ENCODE measurements at places on chromosomes 4 and X.
A peak's percentile ranks its signal among the peaks of the same experiment; 100 is the strongest.

DNA sequence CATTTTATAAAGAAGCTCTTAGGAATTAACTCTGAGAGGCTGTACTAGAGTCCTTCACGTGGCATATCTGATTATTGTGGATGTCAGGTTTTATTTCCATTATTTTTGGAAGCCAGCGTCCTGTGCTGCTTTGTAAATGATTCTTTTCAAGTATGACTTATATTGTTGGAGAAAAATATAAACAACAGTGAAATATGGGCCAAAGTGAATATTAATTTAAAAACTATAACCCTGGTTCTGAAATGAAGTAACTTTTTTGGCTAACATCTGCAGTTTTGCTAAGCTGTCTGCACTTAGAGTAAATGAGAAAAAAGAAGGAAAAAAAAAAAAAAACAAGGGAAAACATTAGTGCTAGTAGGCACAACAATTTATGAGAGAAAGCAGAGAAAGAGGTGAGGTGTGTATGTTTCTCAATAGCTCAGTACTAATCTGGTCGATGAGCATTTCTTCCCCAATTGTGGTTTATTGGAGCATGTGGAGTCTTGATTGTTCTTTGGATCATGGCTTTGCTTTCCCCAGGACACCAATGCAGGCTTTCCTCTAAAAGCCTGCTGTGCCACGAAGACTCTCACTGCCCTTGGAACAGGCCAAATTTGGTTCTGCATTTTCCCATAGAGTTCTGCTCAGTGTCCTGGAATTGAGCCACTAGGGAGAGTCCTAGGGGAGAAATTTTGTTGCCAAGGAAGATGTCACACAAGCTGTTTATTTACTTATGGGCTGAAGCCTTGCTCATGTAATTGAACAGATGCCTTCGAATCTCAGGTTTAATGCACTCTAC is 273.3 kb downstream of the DKK2 start:
- no peak for DNase-seq

GRCh38 chr4:15457406-15458201 is 12.1 kb upstream of the CC2D2A start:
- DNase-seq, result peak; percentile 69

- DNase-seq, result no peak
These were observed 47.4 kb downstream of the WWC2 start for GRCh38 chr4:183146478-183146877.

DNA sequence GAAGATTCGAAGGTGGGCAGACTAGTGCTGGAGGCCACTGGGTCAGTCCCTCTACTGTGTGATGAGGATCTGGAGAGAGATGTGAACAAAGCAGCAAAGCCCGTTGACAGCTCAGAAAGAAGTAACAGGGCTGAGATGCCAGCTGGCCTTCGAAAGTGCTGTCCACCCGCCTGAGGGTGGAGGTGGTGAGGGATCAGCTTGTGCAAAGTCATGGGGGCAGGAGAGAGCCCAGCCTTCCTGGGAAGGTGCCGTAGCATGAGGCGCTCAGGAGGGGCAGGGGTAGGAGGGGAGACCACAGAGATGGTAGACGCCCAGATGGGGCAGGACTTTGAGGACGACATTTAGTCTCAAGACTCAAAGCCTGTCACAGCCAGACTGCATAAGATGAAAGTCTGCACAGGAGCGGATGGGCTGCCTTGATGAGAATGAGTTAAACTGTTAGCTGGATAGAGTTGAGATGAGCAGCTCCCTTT is 19.7 kb downstream of the TBC1D14 start:
- DNase-seq, result no peak

GRCh38 chr4:46254788-46255187 is 130.9 kb upstream of the GABRG1 start:
- DNase-seq, result no peak

DNA sequence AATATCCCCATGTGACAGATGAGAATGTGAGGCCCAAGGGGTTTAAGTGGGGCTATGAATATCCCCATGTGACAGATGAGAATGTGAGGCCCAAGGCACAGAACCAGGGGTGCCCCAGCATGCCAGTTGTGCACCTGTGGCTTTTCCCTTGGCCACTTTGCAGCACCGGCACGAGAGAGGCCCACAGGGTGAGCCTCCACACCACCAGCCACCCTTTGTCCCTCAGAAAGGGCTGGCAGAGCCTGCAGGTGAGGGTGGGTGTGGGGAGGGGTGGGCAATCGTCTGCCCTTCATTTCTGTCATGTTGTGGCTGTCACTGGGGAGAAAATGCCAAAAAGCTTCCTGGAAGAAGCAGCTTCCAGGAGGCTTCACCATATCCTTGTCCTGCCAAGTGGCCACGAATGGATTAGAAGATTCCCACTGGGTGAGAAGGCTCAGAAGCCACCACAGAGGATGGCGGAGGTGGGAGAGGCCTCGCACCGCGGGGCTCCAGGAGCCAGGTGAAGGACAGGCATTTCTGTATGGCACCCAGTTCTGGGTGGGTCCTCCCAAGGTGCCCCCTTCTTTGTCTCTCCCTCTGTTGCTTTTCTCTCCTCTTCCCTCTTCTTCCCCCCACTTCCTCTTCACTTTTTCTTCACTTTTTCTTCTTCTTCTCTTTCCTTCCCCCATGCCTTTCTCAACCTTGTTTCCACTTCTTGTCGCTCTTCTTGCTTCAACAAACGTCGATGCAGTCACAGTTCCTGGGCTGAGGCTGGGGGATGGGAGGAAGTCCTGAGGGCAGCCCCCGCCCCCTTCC is 469 bp upstream of the GPR78 start:
- DNase-seq, result no peak

- no peak for DNase-seq
These were observed 738.3 kb upstream of the TENM3 start for GRCh38 chr4:181504924-181505323.

- no peak for DNase-seq
These were observed 1883.4 kb downstream of the STIM2 start for GRCh38 chr4:28744066-28744465.

DNA sequence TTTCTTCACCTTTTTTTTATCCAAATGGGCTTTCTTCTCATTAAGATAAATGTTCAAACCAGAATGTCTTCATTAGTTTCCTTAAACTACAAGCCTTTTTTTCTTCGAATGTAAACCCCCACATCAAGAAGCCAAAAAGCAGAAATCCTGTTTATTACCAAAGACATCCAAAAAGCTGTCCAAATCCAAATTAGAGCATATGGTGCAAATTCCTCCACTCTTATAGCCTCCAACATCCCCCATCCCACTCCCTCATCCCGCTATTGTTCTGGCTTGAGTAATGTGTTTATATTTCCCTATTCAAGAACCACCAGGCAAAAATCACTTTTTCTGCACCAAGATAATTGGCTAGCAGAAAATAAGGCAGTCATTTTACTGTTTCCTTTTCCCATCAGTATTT is 315.1 kb upstream of the ADGRL3 start:
- DNase-seq, result no peak

GRCh38 chr4:78684325-78685079 is 91.6 kb upstream of the BMP2K start:
- DNase-seq, result no peak

- no peak for DNase-seq
These were observed 23.7 kb downstream of the EMCN start for GRCh38 chr4:100494166-100494565.

DNA sequence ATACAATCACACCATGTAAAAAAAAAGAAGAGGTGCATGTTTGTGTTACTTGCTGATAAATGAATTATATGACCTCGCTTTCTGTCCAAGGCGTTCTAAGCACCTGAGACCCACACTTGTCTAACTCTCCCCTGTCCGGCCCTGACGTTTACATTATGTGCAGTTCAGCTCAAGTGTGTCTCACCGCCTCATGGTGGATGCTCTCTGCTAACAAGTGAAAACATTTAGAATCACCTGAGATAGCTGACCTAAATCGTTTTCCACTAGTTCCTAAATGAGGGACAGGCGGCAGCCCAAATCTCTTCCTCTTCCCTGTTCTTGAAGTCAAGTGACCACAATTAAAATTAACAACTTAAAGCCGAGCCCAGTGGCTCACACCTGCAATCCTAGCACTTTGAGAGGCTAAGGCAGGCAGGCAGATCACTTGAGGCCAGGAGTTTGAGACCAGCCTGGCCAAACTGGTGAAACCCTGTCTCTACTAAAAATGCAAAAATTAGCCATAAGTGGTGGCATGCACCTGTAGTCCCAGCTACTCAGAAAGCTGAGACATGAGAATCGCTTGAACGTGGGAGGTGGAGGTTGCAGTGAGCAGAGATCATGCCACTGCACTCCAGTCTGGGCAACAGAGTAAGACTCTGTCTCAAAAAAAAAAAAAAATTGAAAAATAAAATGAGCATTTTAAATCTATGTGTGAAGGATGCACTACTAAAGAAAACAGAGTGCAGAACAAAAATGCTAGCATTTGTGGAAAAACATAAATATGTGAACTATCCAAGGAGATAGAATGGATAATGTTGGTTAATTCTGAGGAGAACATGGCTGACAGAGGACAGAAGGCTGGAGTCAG is 3.9 kb upstream of the TIFA start:
- no peak for DNase-seq

GRCh38 chr4:100060765-100061416 is 110.8 kb upstream of the H2AZ1 start:
- DNase-seq, result no peak

DNA sequence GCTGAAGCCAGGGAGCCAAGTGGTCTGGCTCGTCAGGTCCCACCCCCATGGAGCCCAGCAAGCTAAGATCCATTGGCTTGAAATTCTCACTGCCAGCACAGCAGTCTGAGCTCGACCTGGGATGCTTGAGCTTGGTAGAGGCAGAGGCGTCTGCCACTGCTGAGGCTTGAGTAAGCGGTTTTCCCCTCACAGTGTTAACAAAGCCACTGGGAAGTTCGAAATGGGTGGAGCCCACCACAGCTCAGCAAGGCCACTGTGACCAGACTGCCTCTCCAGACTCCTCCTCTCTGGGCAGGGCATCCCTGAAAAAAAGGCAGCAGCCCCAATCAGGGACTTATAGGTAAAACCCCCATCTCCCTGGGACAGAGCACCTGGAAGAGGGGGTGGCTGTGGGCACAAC is 353.8 kb downstream of the NAP1L3 start:
- no peak for DNase-seq

GRCh38 chrX:70166601-70167590 is 10.4 kb upstream of the DGAT2L6 start:
- peak; percentile 36 for DNase-seq

GRCh38 chr4:26452565-26453531 is 37.4 kb downstream of the CCKAR start:
- DNase-seq, result no peak

DNA sequence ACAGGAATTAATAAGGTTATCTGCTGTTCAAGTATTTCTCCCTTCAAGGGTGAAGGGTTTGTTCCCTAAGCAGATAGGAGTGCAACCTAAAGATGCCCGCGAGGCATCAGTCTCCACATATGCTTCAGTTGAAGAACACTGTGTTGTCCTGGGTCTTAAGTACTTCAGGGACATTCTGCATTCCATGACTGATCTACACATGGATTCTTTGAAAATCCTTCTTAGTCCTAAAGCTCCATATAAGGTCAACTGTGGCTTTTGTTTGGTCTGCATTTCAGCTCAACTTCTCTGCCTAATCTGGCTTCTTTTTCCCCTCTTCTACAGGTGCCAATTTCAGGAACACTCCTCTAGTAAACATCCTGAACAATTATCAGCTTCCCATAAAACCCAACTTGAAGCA is 21.8 kb upstream of the CTSO start:
- no peak for DNase-seq

DNA sequence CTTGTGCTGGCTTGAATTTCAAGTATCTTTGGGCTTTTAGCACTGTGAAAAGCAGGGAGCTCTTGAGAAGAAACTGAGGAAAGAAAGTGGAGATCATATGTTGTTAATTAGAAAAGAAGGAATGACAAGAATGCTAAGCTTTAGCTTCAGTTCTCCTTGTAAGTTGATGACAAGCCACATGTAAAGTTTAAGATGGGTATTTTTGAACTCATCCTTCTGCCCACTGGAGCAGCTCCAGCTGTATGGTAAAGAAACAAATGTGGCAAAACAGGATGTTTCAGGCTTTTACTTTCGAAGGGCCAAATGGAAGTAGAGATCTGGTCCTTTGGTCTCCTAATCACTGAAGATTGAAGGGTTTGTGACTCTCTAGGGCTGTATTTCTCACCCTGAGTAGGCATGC is 137.8 kb downstream of the GUCY2F start:
- peak; percentile 5 for DNase-seq

DNA sequence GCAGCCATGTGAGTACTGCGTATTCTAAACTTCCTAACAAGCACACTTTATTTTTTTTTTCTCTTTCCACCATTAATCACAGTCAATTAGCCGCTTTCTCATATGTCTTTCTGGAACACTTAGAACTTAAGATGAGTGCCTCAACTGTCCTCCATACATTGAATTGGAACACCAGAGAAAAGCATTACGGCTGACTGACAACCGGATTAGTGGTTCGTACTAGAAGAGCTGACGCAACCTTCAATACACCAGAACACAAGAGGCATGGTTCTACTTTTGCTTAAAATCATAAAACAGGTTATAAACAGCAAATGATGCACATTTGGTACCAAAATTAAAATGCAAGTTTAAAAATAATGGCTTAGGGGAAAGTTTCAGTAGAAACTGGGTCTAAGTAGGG is 3.3 kb downstream of the TMEM47 start:
- no peak for DNase-seq

Measured in MV-4-11 (cell line).